ENCODE measurements at places on chromosomes 11 and 22.
A peak's percentile ranks its signal among the peaks of the same experiment; 100 is the strongest.

- no peak for DNase-seq
Observed at GRCh38 chr11:116882386-116882785, 45.0 kb upstream of the APOA1 start.

GRCh38 chr11:29251738-29252137 is 765.1 kb downstream of the KCNA4 start:
- DNase-seq: no peak

DNA sequence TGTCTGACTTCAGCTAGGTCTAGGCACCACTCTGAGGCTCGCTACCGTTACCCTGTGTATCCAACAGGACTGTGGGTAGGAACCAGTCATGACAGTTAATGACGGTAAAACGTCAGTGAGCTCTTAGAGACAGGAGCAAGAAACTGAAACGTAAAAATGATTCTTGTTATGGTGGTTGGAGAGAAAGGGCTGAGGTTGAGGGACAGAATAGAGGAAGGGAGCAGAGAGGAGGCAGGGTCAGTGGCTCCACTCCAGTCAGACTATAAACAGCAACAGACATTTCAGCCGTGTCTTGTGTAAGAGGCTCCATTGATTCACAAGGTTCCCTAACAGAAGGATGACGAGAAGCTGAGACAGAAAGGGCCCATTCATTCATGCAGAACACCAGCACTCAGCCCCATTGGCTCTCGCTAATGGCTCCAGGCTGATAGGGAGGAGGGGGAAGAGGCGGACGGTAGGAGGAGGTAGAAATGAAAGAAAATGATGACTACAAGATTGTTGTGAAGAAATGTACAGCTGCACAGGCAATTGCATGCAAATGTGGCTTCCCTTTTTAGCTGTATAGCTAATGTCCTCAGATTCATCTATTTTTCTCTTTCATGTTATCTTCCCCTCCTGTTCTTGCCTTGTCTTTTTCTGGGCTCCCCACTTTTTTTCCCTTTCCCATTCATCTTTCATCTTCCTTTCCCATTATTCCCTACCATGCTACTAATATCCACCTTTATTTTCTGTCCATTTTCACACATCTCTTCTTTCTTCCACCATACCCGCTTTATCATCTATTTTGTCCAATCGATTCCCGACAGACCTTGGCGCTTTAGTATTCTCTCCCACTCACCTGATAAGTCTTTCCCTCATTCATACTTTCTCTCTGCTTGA is 34.3 kb downstream of the ETS1 start:
- DNase-seq: no peak

DNA sequence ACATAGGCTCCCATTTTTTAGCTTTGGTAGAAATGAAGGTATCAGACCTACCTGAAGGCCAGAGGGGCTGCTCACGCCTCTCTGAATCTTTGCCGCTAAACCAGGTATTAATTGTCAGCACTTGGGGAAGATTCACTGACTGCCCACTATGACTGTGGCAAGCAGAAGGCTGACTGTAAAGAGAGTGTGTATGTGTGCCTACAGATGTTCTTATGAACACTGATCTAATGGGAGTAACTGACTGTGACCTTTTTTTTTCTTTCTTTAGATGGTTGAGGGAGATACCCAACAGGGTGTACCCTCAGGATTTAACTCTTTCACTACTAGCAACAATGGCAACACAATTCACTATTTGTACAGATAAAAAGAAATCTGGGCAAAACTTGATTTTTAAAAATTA is at the start of gene RAG2:
RAG2 (minus strand) TSS at position 186 of the 400 bp plus-strand sequence. CDS start 4,068 bp downstream, outside the sequence.
- no peak for DNase-seq

DNA sequence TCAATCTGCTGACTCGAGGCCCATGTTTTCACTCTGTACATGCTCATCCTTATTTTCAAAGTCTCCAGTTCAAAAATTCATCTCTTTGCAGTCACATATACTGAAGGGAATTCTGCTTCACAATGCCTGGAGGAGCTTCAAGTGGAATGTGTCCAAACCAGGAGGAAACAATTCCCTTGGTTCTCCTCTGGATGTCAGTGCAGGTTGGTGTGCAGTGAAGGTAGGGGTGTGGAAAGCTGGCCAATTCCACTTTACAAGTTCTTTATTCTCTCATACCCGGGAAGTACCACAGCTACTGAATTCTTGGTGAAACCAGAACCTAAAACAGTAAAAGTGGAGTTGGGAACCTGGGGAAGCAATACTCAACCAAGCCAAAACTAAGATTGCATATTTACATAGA is 57.3 kb downstream of the BDNF start:
- DNase-seq: no peak

DNA sequence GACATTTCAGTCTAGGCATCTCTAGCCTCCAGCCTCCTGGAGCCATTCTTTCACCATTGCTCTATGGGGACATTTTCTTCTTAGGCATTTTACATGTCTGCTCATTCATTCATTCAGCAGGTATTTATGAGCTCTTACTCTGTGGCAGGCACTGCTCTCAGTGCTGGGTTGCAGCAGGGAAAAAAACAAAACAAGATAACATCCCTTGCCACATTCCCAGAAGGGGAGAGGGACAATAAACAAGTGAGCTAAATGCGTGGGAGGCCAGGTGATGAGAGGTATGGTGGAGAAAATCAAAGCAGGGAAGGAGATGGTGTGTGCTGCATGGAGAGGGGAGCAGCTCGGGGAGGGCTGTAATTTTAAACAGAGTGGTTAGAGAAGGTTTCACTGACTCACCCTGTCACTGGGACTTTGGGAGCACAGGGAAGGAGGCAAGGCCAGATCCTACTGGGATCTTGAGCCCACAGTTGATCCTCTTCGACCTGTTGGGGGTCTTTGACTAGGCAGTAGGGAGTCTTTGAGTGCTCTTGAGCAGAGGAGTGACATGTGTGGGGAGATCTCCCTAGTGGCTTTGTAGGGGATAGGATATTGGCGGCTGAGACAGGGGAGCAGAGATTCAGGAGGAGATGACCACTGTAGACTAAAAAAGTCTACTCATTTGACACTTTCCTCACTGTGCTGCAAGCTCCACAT is 17.0 kb downstream of the MICAL2 start:
- no peak for DNase-seq

DNA sequence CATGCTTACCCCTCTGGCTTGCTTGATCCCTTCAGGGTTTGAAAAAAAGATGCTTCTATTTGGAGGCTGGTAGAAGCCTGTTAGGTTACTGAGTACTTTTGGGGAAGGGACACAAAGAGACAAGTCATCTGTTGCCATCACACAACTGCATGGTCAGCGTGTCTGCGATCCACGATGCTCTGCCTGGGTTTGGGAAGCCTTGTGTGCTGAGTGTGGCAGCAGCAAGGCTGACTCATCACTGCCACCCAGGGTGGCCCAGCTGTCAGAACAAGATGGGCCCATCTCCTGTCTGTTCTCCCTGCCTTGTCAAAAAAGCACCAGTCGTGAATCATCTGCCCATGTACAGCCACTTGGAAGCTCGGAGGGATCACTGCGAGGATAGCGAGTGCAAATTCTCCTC is 26.2 kb downstream of the UBASH3B start:
- DNase-seq: no peak

GRCh38 chr11:112355726-112356125 is 95.1 kb upstream of the PLET1 start:
- no peak for DNase-seq

DNA sequence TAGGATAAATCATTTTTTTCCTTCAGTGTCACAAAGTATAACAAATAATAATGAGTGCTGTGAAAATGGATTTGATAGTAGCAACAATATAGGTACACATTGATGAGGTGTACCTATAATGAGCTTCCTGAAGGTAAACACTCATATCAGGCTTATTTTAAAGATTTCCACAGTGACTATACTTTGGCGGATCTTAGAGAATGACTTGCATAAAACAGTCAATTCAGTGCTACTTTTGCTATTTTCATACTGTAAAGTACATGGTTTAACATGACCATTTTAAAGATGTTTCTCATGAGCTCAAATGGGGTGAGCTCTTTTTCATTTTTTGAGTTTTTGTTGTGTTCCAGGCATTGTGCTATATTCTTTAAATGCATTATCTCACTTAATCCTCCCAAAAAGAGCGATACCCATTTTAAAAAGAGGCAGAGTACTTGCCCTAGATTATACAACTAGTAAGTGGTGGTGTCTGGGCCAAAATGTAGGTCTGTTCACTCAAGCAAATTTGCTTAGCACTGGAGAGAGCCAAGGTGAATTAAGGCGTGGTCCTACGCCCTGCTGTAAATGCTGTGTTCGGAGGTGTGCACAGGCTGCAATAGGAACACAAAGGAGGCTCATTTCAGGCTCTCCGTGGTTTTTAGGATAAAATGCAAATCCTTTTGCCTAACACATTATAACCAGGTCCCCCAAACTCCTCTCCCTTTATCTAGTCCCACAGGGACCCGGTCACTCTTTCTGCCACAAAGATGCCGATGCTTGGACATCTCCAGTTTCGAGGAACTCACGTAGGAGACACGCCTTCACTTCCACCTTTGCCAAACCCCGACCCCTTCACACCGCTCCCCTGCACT is 617 bp upstream of the ALKBH3 start:
- DNase-seq: no peak

GRCh38 chr11:62340269-62340901 is 3.1 kb downstream of the ASRGL1 start:
- DNase-seq: peak; percentile 54

DNA sequence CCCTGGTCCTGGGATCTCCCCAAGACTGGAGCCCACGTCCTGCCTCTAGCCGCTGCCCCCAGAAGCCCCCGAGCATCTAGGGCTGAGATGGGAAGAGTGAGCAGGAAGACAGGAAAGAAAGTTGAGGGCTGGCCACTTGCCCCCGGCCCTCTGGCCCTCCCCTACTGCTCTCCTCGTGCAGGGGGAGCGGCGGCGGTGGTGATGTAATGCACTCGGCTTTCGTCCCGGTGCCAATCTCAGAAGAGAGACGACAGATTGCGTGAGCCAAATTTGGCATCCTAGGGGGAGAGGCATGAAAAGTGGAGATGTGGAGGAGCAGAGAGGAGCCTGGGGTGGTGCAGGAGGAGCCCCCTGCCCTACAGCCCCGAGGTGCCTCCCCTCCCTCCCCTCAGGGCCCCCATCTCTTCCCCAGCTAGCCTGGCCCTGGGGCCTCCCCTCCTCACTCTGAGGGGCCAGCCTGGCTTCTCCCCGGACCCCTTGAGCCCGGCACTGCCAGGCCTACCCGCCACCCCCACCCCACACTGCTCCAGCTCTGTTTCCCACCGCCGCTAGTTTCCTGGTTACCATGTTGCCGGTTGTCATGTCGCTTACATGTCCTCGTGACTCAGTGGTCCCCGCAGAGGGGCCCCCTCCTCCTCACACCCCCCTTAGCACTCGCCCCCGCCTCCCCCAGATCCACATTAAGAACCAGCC is 2.5 kb downstream of the KCNJ4 start:
- no peak for DNase-seq

DNA sequence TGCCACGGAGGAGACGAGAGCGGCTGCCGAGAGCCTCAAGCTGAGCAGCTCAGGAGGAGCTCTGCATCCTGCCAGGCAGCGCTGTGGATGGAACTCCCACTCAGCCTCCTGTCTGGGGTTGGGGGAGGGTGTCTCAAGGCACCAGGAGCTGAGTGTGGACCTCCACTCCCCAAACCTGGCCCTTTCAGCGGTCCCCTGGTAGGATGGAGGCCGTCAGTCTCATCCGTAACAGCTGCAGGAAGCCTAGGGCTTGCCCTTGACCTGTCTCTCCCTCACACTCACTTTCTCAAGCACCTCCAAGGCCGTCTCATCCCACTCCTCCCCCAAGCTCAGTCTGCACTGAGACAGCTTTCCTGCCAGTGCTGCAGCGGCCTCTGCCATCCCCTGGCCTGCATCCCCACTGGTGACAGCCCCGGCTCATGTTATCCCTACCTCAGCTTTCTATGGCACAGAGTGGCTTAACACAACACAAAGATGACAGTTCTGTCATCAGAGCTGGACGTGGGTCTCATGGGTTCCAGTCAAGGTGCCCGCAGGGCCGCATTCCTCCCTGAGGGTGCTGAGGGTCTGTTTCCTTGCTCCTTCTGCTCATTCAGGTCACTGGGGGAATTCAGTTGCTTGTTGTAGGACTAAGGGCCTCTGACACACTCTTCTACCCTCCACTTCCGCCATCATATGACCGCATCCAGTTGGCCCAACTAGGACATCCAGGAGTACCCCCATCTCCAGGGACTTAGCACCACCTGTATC is 341.9 kb upstream of the B3GAT1 start:
- DNase-seq: no peak

- DNase-seq: no peak
Observed at GRCh38 chr11:27233654-27234042, 129.4 kb downstream of the CCDC34 start.

GRCh38 chr22:49011769-49012648 is 815.7 kb downstream of the BRD1 start:
- no peak for DNase-seq

DNA sequence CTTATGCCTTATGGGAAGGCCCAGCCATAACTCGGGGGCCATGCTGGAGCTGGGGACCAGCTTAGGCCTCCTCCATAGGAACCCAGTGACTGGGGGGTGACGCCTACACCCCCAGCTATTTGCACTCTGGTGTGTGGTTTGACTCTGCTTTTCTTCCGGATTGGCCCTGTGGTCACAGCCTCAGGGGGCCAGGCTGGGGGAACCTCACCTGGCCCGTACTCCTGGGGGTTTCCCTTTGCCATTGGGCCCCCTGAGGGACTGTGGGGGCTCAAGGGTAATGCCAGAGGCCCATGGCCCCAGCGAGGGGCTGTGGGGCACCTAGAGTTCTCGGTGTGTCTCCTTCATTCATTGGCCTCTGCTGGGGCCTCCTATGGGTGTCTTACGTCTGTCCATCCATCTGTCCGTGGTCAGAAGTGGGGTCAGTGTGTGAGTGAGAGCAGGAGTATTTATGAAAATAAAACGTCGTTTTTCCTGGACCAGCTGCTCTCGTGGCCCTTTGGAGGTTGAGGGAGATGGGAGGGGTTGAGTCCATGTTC is 6.3 kb upstream of the SH3BP1 start:
- peak; percentile 55 for DNase-seq

DNA sequence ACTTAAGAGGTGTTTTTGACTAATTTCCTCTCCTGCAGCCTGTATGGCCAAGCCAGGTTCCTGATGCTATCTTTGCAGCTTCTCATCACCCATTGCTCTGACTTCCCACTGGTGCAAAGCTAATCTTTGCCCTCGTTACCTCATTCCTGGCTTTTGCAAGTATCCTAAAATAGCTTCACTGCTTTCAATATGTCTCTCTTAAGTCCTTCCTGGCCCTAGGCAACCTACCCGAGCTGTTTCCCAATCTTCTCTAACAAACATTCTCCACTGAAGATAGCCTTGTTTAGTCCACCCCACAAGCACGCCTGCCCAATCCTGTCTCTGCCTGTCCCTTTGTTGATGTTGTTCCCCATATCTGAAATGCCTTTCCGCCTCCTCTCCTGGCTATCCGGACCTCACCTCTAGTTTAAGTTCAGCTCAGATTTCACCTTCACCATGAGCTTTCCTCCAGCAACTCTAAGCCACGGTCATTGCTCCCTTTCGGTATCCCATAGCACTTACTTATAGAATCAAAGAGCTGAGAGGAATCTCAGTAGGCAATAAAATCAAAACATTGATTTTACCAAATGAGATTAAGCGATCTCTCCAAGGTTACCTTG is 30.1 kb upstream of the CECR2 start:
- no peak for DNase-seq

GRCh38 chr11:12235553-12235946 is 125.2 kb downstream of the MICAL2 start:
- DNase-seq: no peak
